ENCODE measurements at places on chromosomes 16 and 17. TPM values are rescaled to one million over a fixed set of nuclear protein-coding genes. Genes with fewer than 3 reads are reported as not detected.

The TLCD2 gene
- polyA plus RNA-seq, result 0.32 TPM

The CLEC10A gene
- not detected for polyA plus RNA-seq

The EME2 gene
- 1.6 TPM for polyA plus RNA-seq

The TBC1D3G gene
- not detected for polyA plus RNA-seq

The NAGS gene
- 1.0 TPM for polyA plus RNA-seq

The MYH1 gene
- not detected for polyA plus RNA-seq

The AFMID gene
- 1.4 TPM for polyA plus RNA-seq

The EVI2B gene
- polyA plus RNA-seq, result 97.4 TPM

The SLC13A2 gene
- polyA plus RNA-seq, result not detected

The NGFR gene
- 0.37 TPM for polyA plus RNA-seq

The COX6A2 gene
- not detected for polyA plus RNA-seq

The SLFN13 gene
- 7.0 TPM for polyA plus RNA-seq

The TEN1 gene
- 21.0 TPM for polyA plus RNA-seq

The FOXC2 gene
- not detected for polyA plus RNA-seq

The AIPL1 gene
- polyA plus RNA-seq, result not detected

The TBC1D10B gene
- polyA plus RNA-seq, result 17.3 TPM

The SPNS2 gene
- polyA plus RNA-seq, result 0.10 TPM

The POLR2A gene
- polyA plus RNA-seq, result 69.6 TPM

The PERCC1 gene
- polyA plus RNA-seq, result not detected

The BIRC5 gene
- polyA plus RNA-seq, result 0.69 TPM

The APOH gene
- not detected for polyA plus RNA-seq

The ADAD2 gene
- not detected for polyA plus RNA-seq

The KSR1 gene
- polyA plus RNA-seq, result 2.9 TPM

All from CD8-positive, alpha-beta memory T cell (primary cell).